ENCODE measurements at places on chromosomes 12 and 14. TPM values are rescaled to one million over a fixed set of nuclear protein-coding genes. Genes with fewer than 3 reads are reported as not detected.

The KIF5A gene
- 2.1 TPM for total RNA-seq

The ATG2B gene
- 14.7 TPM for total RNA-seq

The ASCL1 gene
- not detected for total RNA-seq

The TROAP gene
- 89.5 TPM for total RNA-seq

The TMEM63C gene
- total RNA-seq: 0.14 TPM

DNA sequence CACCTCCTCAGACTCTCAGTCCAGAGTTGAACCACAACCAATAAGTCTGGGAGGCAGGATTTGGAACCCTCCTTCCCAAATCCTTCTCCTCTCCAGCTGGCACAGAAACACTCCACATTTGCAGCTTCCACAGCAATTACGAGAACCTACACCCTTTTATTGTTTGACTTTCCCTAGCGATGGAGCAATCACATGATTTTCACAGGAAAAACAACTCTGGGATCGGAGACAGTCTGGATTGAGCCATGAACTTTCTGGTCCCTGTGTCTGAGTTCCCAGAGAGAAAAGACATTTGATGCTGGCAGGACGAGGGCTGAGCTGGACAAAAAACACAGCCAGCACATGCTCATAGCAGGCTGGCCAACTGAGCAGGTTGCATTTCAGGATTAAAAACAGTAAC, 49.0 kb upstream of the STON2 start:
- no peak overlapping the region for H3K27ac ChIP-seq
- H3K36me3 ChIP-seq: no peaks in the 10 kb centered on the region
- H3K4me1 ChIP-seq: peaks cover 3% of the 10 kb centered on the region
- H3K27me3 ChIP-seq: peaks cover 23% of the 10 kb centered on the region
- no peak for DNase-seq
- H3K4me3 ChIP-seq: no peak overlapping the region

- no peak overlapping the region for H3K4me3 ChIP-seq
- DNase-seq: no peak
- no peaks in the 10 kb centered on the region for H3K27me3 ChIP-seq
- H3K36me3 ChIP-seq: no peaks in the 10 kb centered on the region
These were observed 220.7 kb downstream of the TTC6 start for GRCh38 chr14:37816135-37816534.

- H3K36me3 ChIP-seq: peaks cover 23% of the 10 kb centered on the region
- no peaks in the 10 kb centered on the region for H3K27me3 ChIP-seq
- peak overlapping the region; percentile 84 for H3K27ac ChIP-seq
- peaks cover 31% of the 10 kb centered on the region for H3K4me1 ChIP-seq
These were observed 941 bp upstream of the PPP1CC start for GRCh38 chr12:110743571-110744093.

DNA sequence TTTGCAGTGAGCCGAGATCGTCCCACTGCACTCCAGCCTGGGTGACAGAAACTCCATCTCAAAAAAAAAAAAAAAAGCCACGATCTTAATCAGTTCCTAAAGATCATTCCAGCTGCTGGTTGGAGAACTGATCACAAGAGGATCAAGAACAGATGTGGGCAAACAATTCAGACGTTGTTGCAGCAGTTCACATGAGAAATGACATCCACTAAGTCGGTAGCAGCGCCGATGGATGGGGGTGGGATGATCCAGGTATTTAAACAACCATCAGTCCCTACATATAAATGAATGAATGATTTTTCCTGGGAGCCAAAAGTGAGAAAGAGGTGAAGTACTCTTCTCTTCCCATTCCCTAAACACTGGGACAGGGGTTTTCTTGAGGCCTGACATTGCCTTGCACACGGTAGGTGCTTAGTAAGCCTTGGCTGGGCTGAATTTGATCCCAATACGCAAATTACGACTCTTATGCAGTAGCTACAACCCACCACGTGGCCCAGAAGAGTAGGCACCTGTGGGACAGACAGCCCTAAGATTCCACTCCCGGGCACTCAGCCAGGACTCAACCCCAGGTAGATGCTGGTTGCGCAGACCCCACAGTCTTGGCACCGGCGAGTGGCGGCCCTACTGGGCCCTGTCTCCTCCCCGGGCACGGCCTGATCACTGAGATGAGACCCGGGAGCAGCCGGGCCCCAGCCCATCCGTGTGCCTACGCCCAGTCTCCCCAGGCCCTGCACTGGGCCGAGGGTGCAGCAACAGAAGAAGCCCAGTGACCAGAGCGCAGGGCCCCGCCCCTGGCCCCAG, 565 bp downstream of the SPRYD3 start:
- peaks cover 18% of the 10 kb centered on the region for H3K36me3 ChIP-seq
- H3K4me1 ChIP-seq: peaks cover 31% of the 10 kb centered on the region
- H3K4me3 ChIP-seq: peak overlapping the region; percentile 80
- no peaks in the 10 kb centered on the region for H3K27me3 ChIP-seq

GRCh38 chr12:78118036-78118435, 287.3 kb downstream of the NAV3 start:
- no peaks in the 10 kb centered on the region for H3K36me3 ChIP-seq
- no peak overlapping the region for H3K4me3 ChIP-seq
- no peak for DNase-seq

GRCh38 chr12:28026701-28027100, 54.2 kb upstream of the PTHLH start:
- H3K4me1 ChIP-seq: no peaks in the 10 kb centered on the region
- no peaks in the 10 kb centered on the region for H3K27me3 ChIP-seq
- H3K4me3 ChIP-seq: no peak overlapping the region
- no peak overlapping the region for H3K27ac ChIP-seq

- peak overlapping the region; percentile 99 for H3K27ac ChIP-seq
- peak overlapping the region; percentile 80 for H3K4me3 ChIP-seq
- peak; percentile 78 for DNase-seq
- H3K27me3 ChIP-seq: no peaks in the 10 kb centered on the region
- peaks cover 6% of the 10 kb centered on the region for H3K36me3 ChIP-seq
These were observed 3.5 kb downstream of the LPAR5 start for GRCh38 chr12:6632026-6632983.

DNA sequence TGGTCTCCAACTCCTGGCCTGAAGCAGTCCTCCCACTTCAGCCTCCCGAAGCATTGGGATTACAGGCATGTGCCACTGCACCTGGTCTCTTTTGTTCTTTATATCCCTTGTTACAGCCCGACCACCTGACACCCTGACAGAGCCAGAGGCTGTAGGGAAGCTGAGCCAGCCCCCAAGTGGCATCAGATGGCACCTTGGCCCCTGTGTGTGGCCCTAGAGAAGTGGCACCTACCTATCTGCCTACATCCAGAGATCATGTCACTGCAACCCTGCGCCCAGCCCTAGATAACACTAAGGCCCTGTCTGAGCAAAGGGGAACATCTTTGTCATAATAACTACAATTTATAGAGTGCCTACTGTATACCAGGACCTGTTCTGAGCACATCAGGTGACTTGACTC, 235.0 kb downstream of the AACS start:
- no peaks in the 10 kb centered on the region for H3K36me3 ChIP-seq
- no peak overlapping the region for H3K27ac ChIP-seq
- DNase-seq: no peak
- no peak overlapping the region for H3K4me3 ChIP-seq

- peak overlapping the region; percentile 96 for H3K27ac ChIP-seq
- H3K4me1 ChIP-seq: peaks cover 53% of the 10 kb centered on the region
- peak overlapping the region; percentile 87 for H3K4me3 ChIP-seq
- peaks cover 52% of the 10 kb centered on the region for H3K36me3 ChIP-seq
- DNase-seq: peak; percentile 89
These were observed 576 bp downstream of the ERP29 start for GRCh38 chr12:112013601-112014402.

- H3K27ac ChIP-seq: no peak overlapping the region
- peaks cover 18% of the 10 kb centered on the region for H3K4me1 ChIP-seq
- no peak for DNase-seq
- no peak overlapping the region for H3K4me3 ChIP-seq
- H3K36me3 ChIP-seq: peaks cover 1% of the 10 kb centered on the region
- H3K27me3 ChIP-seq: no peaks in the 10 kb centered on the region
These were observed 1.6 kb downstream of the LTA4H start for GRCh38 chr12:96033549-96034389.

DNA sequence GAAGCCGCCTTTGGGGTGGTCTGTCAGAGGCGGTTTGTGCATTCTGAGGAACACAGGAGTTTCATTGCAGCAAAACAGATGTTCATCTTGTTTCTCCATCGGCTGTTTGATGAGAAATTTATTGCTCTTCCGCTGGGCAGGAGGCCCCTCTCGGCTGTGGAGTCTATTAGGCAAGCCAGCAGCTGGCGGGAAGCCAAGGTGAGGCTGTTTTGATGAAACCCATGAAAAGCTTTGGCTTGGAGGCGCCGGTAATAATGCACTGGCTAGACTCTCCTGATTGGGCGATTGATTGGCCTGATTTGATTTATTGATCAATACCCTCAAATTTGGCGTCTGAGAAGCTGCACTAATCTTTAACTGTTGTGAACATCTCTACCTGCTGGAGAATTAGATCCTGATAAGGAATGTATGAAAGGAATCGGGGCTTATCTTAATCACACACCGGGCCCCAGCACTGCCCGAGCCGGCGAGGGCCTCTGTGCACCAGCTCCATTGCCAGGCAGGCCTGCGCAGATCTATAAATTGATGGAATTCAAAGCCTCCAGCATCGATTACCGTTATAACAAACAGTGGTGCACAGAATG, 187.7 kb downstream of the PHETA1 start:
- peaks cover 45% of the 10 kb centered on the region for H3K27me3 ChIP-seq
- H3K27ac ChIP-seq: no peak overlapping the region
- no peak for DNase-seq
- no peak overlapping the region for H3K4me3 ChIP-seq
- H3K4me1 ChIP-seq: no peaks in the 10 kb centered on the region

DNA sequence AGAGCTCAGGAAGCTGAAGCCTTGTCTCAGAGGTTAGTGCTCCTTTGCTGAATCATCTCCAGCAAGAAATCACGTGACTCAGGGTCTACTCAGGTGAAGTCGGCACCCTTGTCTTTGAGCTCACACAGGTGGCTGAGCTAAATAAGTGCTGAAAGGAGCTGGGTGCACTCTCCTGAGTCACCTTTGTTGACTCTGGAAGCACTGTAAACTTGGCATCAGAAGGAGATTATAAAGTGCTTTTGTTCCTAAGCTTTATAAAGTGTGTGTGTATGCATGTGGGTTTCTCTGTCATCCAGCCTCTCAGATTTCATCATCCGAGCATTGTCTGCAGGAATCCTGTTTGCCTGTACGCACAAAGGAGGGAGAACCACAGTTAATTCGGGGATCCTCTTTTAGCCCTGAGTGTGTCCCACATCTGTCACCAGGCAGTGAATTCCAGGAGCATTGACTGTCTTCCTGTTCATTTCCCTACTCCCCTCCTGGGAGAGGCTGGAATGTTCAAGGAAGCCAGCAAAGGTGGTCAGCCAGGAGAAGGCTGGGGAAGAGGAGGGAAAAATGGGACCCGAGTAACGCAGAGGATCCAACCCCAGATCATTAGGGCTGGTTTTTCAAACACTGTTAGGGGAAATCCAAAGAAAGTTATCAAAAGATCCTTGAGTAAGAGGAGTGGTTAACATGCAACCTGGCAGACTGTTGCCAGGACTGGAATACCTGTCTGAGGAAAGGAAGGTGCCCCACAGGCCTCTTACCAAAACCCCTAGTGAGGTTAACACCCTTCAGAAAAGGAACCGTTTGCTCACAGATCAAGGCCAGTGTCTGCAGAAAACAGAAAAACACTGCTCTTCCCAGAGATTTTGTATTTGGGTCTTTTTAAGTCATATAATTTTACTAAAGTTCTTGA, 157.5 kb upstream of the HIF1A start:
- no peak overlapping the region for H3K4me3 ChIP-seq
- no peak for DNase-seq
- peak overlapping the region; percentile 61 for H3K27ac ChIP-seq
- peaks cover 84% of the 10 kb centered on the region for H3K36me3 ChIP-seq
- no peaks in the 10 kb centered on the region for H3K27me3 ChIP-seq

GRCh38 chr12:66799551-66799950, 120.7 kb upstream of the GRIP1 start:
- H3K27me3 ChIP-seq: peaks cover 32% of the 10 kb centered on the region
- no peak overlapping the region for H3K27ac ChIP-seq
- H3K4me1 ChIP-seq: peaks cover 3% of the 10 kb centered on the region
- H3K4me3 ChIP-seq: no peak overlapping the region
- no peaks in the 10 kb centered on the region for H3K36me3 ChIP-seq

DNA sequence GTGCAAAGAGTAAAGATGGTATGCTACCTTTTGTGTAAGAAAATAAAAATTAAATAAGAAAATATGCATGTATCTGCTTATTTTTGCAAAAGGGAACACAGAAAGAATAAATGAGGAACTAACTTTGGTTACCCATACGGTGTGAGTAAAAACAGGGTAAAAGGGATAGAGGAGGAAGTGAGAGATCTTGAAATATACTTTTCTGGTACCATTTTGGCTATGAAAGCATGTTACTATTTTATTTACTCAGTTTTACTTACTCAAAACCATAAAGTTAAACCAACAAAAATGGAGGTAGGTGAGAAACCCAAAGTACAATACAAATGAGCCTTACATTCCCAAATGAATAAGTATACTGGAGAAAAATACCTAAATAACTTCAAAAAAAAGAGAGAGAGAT, 122.0 kb upstream of the EGLN3 start:
- H3K27me3 ChIP-seq: peaks cover 2% of the 10 kb centered on the region
- DNase-seq: no peak
- no peak overlapping the region for H3K27ac ChIP-seq
